NCI-H1092 treated with DMSO at 0.1 percent for 48 hours (cell line): ENCODE measurements at places on chromosomes 11 and 22.

GRCh38 chr22:24180316-24181087, 785 bp upstream of the SUSD2 start:
- DNase-seq: no peak

DNA sequence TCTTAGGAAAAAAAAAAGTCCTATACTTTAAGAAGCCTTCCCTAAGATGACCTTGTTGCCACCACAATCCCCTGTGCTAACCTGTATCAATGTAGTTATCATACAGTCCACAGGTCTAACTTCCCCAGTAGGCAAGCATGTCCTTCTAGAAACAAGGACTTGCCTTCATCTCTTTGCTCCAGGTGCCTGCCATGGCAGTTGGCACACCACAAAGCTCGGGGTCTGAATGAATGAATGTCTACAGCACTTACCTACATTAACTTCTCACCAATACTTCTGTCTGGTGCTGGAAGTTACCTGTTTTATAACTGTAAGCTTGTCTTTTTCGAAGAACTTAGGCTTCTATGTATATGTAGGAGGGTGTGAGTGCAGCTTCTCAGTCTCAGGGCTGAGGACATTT, 23.4 kb downstream of the CLPB start:
- DNase-seq: no peak

DNA sequence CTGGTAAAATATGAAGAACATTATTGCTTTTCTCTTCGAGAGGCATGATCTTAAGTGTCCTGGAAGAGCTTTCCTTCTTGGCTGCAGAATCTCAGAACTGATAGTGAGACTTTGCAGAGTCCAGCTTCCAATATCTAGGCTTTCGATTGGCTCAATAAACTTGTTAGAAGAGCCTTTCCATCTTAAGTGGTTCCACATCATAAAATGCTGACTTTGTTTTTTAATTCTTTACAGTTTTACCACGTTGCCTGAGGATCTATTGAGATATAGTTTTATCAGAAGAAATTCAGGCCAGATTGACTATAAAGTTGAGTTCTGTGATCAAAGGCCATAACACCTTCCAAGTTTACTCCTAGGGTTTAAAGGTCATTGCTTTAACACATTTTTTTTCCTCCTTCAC, 15.6 kb upstream of the DNAJB7 start:
- DNase-seq: no peak

DNA sequence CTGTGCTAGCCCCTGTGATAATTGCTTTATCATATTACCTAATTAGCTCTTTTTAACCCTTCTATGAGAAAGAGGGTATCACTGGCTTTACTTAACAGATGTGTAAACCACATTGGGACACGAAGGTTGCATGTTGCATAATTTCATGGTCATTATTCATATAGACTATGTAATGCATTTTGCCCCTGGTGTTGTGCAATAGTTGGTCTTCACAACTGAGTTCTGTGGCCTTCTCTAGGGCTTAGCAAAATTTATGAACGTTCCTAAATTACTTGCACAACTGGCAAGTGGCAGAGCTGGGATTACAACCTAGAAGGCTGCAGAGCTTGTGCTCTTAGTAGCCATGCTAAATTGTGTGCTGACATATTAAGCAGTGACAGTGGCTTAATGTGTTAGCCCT, 34.6 kb upstream of the PDGFD start:
- no peak for DNase-seq

DNA sequence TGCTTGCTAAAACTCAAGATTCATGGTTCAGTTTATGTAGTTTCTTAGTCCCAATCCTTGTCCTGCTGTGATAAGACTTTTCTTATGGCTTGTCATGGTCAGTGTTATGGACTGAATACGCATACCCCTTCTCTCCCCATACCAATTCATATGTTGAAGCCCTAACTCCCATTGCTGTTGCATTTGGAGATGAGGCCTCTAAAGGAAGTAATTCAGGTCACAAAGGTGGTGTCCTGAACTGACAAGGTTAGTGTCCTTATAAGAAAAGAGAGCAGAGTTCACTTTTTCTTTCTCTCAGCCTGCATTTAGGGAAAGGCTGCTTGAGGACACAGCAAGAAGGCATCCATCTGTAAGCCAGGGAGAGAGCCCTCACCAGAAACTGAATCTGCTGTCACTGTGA, 618.2 kb downstream of the LRRC4C start:
- no peak for DNase-seq

GRCh38 chr22:39254789-39255298, 10.1 kb upstream of the PDGFB start:
- no peak for DNase-seq

GRCh38 chr11:111814557-111815320, 48.5 kb upstream of the PPP2R1B start:
- no peak for DNase-seq

DNA sequence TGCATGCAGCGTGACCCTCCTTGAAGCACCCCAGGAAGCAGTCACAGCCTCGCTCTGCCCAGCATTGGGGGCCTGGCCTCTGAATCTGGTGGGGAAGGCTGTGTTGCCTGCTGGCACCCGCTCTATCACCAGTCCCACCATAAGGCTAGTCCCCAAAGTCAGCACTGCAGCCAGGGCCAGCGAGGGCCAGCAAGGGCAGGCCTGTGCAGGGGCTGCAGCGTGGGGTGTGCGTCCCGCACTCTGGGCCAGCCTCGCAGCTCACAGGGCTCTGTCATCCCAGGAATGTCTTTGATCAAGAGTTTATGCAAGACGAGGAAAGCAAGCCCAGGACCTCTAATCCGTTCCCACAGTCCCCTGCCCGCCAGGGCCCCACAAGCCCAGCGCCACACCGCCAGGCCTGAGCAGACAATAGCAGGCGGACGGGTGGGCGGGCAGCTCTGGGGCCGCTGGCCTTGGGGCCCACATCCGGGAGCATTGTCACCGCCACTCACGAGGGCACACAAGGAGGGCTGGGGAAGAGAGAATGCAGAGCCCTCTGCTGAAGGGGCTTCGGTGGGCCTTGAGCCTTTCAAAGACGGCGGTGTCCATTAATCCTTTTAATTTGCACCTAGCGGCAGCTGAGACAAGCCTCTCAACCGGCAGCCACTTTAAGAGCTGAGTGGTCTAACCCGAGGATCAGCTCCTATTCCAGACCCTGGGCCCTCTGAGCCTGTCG, 17.1 kb downstream of the LTO1 start:
- DNase-seq: no peak

GRCh38 chr22:47407461-47408025, 645.1 kb downstream of the TBC1D22A start:
- no peak for DNase-seq

DNA sequence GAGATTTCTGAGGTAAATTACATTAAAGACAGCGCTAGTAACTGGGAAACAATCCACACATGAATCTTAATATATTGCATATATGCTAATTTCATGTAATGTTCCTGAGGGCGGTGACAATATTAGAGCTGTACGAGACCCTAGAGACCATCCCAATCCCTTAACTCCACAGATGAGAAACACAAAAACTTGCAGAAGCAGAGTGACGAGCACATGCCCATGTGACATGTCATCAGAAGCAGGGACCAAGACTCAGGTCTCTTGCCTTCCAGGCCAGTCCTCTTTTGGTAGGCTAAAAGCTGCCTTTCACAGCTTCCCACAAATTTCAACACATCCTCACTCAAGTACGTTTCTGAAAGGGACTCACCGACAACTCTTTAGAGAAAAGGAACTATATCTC, 11.8 kb downstream of the MAPK1 start:
- DNase-seq: no peak

DNA sequence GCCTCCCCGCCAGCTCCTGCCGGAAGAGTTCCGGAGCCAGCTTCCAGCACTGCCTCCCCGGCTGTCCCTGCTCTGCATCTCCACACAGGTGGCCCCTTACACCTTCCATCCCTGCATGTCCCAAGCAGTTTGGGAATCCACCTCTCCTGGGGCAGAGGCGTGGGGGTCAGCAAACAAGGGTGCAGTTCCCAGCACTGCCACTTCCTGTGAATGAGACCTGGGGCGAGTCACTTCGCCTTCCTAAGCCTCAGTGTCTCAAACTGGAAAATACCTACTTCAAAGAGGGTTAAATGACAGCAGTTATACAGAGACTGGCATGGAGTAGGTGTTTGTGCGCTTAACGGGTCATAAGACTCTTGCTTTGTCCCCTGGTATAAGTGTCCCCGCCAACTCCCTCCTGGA, 5.2 kb downstream of the CYTH4 start:
- DNase-seq: no peak

DNA sequence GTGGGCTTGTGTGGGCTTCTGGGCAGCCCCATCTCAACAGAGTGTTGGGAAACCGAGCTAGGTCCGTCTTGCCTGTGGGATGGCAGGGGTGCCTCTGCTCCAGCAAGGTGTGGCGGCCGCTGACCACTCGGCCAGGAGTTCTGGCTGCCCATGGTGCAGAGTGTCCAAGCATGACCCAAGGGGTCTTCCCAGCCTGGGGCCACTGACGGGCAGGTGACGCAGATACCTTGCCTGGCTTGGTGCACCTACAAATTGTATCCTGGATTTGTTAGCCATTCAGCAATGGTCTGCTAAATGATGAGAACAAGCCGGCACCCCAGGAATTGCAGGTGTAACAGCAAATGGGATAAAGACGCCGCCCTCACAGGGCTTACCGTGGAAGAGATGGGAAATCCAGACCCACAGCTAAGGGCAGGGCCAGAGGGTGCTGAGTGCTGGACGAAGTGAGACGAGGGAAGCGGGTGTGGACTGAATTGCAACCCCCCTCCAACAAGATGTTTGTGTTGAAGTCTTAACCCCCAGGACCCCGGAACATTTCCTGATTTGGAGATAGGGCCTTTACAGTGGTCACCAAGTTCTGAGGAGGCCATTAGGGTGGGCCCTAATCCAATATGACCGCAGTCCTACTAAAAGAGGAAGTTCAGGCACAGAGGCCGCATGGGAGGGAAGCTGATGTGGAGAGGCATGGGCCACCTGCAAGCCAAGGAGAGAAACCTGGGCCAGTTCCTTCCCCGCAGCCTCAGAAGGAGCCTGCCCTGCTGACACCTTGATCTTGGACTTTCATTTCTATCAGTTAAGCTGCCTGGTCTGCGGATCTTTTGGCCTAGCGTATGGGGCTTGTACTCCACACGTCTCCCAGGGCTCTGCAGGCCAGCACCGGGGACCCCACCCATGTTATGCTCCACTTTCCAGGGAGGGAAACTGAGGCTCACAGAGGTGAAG, 45.2 kb upstream of the LINC01488 start:
- no peak for DNase-seq
